ENCODE measurements at places on chromosomes 7 and 10.

- DNase-seq, result no peak
Measured at GRCh38 chr10:80275135-80275498, 14.3 kb downstream of the MAT1A start.

DNA sequence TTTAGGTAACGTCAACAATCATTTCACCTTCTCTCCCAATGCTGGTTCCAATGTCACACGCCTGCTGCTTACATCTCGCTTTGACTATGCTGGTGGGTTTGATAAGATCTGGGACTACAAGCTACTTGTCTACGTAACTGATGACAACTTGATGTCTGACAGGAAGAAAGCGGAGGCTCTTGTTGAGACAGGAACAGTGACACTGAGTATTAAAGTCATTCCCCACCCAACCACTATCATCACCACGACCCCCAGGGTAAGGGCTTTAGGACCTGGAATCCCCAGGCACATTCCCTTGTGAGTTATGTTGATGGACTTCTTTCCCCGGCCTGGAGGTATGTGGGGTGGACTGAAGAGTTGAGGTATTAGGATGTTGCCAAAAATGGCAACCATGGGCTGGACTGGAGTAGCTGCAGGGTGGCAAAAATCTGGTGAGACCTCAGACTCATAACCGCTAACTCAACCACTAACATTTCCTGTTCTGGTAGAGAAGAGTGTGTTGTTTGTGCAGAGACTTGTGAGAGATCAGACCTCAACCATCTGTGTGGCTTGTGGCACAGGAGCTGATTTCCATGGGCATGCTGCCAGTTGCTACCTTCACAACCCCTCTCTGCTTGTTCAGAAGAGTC is 59.2 kb downstream of the CDHR3 start:
- DNase-seq, result no peak

DNA sequence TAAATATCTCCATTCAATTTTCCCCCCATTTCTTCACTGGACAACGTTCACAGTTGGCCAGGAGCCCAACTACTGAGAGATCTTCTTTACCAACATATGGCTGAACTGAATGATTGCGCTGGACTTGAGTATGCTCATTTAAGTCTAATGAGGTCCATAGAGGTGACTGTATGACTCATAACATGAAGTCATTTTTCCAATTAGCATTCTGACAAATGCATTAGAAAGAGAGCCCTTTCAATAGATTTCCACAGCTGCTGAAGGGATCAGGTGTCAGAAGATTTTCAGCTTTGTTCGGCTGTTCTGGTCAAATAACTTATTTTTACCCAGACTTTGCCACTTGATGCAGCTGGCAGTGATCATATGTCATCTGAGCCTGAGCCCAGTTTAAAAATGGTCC is 438.0 kb downstream of the ETV1 start:
- DNase-seq, result no peak

GRCh38 chr7:28126410-28127041 is 54.1 kb downstream of the JAZF1 start:
- no peak for DNase-seq

DNA sequence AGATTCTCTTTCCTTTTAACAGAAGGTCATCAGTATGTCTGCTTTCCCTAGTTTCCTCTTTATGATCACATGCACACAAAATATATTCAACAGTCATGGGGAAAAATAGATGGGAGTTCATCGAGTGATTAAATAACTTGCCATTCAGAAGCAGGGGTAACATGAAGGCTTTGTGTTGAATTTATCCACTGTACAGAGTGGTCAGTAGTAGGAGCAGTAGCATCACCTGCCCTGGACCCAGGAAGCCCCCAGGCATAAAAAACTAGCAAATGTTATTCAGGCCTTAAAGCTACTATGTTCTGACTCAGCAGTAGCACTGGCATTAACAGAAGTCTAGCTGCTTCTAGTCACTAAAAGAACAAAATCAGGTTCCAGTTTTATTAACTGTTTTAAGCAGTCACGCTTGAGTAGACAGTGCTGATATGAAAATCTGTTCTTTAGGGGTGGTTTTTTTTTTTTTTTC is 31.4 kb upstream of the FAM133B start:
- DNase-seq, result no peak

- no peak for DNase-seq
Measured at GRCh38 chr7:13159467-13160184, 472.2 kb downstream of the ARL4A start.

- no peak for DNase-seq
Measured at GRCh38 chr7:133975130-133975529, 152.0 kb upstream of the LRGUK start.

DNA sequence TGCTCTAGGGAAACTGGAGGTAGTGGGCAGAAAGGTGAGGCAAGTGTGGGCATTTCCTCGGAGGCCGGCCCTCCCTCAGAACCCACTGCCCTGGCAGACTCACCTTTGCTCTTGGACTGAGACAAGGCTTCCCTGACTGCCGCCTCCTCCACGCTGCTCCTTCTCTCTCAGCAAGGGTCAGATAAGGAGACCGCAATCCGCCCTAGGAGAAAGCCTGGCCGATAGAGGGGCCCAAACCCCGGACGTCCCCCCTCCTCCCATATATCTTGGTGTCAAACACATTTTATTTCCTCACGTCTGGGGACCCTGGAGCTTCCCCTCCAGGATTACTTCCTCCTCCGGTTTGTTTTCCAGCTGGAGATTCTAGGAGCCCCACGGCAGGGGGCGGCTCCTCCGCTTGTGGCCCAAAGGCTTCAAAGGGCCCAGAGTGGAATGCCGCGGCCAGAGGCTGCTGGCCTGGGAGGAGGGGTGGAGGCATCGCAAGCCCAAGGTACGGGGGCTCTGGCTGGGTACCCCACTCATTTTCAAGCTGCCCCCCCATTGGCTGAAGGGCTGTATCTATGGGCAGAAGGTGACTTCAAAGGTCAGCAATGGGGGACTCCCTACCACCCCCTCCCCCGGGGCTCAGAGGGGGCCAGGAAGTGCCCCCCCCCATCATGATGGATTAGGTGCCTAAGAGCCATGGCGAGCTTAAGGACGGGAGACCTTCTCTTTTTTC is 31.7 kb upstream of the LBX1 start:
- DNase-seq, result no peak

GRCh38 chr7:91266689-91267090 is 2.5 kb downstream of the FZD1 start:
- DNase-seq, result no peak

DNA sequence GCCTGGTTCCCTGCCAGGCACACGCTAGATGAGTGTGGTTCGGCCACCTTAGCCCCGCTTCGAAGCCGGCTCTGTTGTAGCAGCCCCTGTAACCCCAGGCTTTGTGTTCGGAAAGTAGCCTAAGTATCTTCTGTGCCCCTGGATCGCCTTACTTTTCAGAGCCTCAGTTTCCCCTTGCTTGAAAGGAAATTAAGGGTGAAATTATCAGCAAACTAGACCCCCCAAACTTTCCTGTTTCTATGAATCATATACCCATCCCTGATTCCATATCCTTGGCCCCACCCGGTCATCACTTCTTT is 312 bp downstream of the PDCD11 start:
- no peak for DNase-seq

DNA sequence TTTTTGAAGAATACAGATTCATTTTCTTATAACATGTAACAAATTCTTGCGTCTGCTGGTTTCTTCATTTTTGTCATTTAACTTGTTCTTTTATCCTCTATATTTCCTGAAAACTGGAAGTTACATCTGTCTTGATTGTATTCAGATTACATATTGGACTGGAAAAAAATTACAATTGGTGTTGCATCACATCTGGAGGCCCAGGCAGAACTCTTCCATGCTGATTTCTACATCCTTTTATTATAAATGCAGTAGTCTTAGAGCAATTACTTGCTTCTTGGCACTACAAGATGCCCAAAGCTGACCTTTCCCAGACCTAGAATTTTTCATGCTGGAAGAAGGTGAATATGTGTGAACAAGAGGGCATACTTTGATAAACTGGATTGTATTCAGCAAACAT is 460.9 kb upstream of the CNTNAP2 start:
- no peak for DNase-seq

- no peak for DNase-seq
Measured at GRCh38 chr10:24446739-24447138, 237.8 kb downstream of the KIAA1217 start.

DNA sequence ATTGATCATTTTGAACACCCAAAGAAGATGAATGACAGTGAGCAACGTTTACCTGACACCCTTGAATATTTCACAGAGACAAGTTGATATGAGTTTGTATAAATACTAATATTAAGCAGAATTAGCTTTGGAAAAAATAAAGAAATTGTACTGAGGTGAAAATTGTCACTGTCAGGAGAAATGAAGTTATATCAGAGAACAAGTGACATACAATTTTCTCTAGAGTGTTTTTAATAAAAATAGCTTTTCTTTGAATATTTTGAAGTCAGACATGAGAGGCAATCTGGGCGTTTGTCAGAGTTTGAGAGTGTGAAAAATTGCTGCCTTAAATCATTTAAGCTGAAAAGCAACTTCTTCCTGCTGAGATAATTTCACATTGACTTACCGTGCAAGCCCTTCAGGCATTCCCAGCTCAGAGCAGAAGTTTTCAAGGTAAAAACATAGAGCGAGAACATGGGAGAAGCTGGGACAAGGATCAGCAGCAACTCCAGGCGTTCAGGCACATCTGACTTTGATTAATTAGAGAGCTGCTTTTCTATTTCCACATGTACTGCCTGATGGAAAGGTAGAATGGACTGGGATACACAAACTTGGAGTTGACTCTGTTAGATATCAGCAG is 535.9 kb downstream of the TFEC start:
- DNase-seq, result no peak

DNA sequence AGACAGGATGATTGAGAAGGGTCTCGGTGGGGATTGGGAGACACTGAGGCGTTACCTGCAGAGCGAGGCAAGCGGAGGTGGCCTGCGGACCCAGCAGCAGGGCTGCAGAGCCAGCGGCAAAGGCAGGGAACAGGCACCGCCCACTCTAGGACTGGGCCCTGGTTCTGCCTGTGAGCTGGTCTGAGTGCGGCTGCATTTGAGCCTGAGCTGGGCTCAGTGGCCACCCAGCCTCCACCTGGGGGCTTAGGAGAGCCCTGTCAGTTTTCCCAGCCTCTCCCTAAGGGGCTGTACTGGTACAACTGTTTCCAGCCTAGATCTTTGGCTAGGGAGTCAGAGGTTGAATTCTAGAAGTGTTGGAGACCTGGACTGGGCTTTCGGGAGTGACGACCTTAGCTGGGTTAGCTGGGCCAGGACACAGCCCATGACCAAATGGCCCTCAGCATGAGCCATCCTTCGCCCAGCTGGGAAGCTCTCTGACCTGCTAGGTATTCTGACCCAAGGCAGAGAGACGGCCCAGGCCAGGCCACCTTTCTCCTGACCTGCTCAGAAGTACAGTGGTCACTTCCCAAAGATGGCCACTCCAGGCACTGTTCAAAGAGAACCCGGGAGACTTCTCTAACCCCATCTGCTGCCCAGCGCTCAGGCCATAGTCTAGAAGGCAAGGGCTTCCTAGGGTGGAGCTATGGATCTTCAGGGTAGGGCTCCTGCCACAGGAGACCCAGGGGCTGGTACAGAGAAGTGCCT is 64.9 kb downstream of the PAX2 start:
- no peak for DNase-seq

GRCh38 chr7:83085299-83085698 is 77.4 kb downstream of the PCLO start:
- DNase-seq, result no peak
